A549 (cell line): ENCODE measurements at places on chromosomes 12 and 14. TPM values are rescaled to one million over a fixed set of nuclear protein-coding genes. Genes with fewer than 3 reads are reported as not detected.
A peak's percentile ranks its signal among the peaks of the same experiment; 100 is the strongest.

Gene BDKRB1
- 2.6 to 3.3 TPM (median 2.8 TPM) in 3 replicates for polyA plus RNA-seq

GRCh38 chr12:16658699-16659098 lies 52.7 kb upstream of the LMO3 start:
- no peak for DNase-seq

DNA sequence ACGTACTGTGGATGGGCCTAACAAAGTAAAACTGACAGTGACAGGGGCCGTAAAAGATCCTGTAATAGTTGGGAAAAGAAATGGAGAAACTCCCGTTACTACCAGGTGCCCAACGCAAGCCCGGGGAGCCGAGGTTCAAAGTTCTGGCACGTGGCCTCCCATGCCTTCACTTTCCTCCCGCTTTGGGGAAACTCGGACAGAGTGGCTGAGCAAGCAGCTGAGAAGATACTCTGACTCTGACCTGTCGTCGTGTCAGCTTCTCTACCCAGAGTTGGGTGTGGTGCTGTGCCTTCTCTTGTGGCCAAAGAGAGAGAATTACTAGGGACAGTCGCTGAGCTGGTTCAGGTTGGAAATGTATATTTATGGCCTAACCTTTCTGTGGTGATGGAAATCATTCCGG lies 1.7 kb downstream of the B4GALNT3 start:
- DNase-seq: no peak

- peak; percentile 58 for DNase-seq
Observed at GRCh38 chr14:104865631-104866441, 768 bp downstream of the CEP170B start.

Gene PZP
- not detected in 3 replicates for polyA plus RNA-seq

GRCh38 chr12:45077251-45077650 lies 26.4 kb upstream of the DBX2 start:
- DNase-seq: no peak

Gene PRDM4
- polyA plus RNA-seq: 13.5 to 14.9 TPM (median 14.6 TPM) in 3 replicates

Gene MYO1H
- not detected in 3 replicates for polyA plus RNA-seq

- no peak for DNase-seq
Observed at GRCh38 chr14:92033906-92034687, 5.8 kb downstream of the TRIP11 start.

Gene ANKRD33
- polyA plus RNA-seq: not detected in 3 replicates

DNA sequence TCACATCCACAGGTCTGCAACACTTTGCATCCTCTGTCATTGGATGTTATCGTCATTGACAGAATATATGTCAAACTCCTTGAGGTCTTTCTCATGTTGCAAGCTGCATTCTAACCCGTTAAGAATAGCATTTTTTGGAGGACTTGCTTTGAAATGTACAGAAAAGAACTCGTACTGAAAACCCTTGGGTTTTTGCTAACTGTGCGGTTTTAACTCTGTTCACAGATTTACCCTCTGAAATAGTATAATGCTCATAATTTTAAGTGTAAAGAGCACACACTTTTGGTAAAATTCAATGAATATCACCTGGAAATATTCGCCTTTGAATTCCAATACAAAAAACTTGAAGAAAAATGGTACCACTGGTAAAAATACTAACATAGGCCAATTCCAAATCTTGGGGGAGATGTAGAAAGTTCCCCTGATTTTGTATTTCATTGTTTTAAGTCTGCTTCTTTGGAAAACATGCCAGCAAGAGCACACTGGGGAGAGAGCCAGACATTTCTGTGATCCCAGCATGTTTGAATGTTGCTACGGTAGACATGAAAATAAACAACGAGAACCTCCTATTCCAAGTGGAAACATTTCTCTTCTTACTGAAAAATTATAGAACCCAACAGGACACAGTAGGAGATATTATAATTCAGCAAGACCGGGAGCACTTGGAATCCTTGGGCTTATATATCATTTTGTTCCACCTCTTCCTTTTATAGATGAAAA lies 446.0 kb downstream of the AEBP2 start:
- DNase-seq: no peak

Gene ESR2
- polyA plus RNA-seq: 0.06 to 0.09 TPM (median 0.07 TPM) in 3 replicates

GRCh38 chr14:91805659-91806058 lies 61.7 kb downstream of the TC2N start:
- no peak for DNase-seq
